ENCODE measurements at places on chromosomes 12 and 14. TPM values are rescaled to one million over a fixed set of nuclear protein-coding genes. Genes with fewer than 3 reads are reported as not detected.

The TMBIM4 gene
- polyA plus RNA-seq = 184 TPM

The MOK gene
- 20.5 TPM for polyA plus RNA-seq

DNA sequence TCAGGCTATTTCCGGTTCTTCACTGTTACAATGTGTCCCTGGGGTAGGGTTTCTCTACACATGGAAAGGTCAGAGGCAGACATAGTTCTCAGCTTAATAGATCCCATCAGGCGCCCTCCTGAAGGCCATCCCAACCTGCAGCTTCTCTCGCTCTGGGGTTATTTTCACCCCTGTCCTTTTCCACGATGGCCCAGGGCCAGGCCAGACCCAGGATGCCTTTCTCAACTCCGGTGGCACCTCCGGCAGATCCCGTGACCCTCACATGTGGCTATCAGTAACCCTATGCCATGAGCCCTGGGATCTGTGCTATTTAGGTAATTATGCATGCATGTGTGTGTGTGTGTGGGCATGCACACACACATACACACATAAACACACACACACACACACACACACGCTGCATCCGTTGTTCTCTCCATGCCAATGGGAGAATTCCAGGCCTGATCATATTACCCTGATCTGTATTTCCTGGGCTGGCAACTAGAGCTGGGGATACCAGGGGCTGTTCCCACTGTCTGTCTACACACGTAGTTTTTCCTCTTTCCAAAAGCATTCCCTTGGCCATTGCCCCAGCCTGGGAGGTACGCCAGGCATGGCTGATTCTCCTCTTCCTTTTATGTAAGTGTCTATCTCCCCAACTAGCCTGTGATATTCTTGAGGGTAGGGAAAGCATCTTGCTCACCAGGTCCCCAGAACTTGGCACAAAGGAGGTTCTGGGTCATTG, 51.2 kb upstream of the NOS1 start:
- DNase-seq = no peak

- DNase-seq = peak; percentile 31
Measured at GRCh38 chr14:54669721-54670561, 103.0 kb downstream of the SAMD4A start.

- no peak for DNase-seq
Measured at GRCh38 chr14:99774556-99775307, 18.5 kb upstream of the EML1 start.

DNA sequence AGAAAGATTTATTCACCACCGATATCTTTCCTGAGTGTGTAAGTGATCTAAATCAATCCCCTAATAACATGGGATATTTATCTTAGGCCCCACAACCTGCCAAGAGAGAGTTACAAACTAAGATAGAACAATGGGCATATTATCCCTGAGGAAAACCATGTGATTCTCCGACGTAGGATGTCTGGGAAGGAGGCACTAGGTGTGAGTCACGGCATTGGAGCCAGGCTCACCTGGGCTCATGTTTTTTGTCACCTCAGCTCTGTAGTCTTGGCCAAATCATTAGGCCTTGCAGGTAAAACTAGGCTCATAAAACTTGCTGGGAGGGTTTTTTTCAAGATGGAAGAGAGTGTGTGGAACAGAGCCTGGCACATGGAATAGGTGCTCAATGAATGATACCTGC, 129.7 kb upstream of the PLEKHG7 start:
- no peak for DNase-seq

DNA sequence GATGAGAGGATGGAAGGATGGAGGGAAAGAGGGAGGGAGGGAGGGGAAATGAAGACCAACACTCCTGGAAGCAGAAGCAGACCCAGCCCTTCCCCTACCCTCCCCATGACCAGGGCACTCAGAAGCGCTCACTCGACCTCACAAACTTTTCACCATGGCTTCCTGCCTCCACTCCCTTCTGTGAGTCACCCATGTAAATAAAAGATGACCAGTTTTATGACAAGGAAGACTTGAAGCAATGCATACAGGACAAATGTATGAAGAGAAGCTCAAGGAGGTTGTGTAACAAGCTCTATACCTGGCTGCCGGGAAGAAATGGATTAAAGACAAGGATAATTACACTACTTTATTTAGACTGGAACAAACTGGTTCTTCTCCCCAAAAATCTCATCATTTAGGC, 63.8 kb downstream of the CDC42BPB start:
- peak; percentile 24 for DNase-seq

DNA sequence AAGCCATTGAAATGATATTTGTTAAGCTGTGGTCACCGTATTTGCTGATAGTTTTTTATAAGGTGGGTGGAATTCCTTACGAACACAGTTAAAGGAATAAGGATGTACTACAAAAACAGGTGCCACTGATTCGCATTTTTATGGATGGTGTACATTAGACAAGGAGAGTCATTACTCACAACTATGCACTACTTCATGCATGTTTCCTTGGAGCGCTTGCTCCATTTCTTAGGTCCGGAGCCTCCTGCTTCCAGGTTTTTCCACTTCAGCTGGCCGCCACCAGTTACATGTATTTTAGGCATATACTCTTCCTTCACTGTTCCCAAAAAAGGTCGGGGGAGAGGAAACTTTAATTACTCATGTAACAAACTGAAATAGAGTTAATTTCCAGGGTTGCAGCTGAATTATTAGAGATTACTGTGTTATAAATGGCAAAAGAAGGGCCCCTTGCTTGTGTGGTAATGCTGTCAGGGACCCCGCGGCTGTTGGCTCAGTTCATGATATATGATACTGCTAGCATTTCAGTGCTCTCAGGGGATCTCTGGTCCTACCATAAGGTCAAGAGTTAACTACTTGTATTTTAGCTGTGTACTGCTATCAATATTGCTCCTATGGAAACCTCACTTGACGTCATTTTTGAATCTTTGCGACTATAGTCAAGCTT, 454.7 kb downstream of the NPAS3 start:
- DNase-seq = no peak

DNA sequence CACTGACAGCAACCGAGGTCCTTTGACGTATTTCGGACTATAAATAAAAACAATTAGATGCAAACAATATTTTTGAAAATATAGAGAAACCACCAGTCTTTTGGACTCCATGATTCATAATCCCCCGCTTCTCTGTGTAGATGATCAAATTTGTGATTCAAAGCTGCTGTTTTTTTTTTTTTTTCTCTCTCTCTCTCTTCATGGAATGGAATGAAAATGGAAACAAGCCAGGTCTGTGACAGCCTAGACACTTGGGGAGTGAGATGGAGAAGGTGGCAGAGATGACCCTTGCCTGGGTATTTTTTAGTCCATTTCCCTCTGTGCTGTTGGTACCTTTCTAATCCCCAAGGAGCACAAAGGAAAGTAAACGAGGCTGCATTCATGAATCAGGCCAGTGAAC, 248.5 kb downstream of the GLT1D1 start:
- DNase-seq = no peak

GRCh38 chr12:58420503-58420902, 479.1 kb downstream of the ATP23 start:
- DNase-seq = peak; percentile 90

GRCh38 chr12:128047266-128048060, 219.5 kb upstream of the TMEM132C start:
- DNase-seq = no peak

GRCh38 chr14:70888681-70889175, 18.5 kb upstream of the PCNX1 start:
- DNase-seq = no peak

- no peak for DNase-seq
Measured at GRCh38 chr12:34342048-34342447, 319.8 kb downstream of the ALG10 start.

- DNase-seq = no peak
Measured at GRCh38 chr12:57896434-57897201, 44.7 kb upstream of the ATP23 start.

- no peak for DNase-seq
Measured at GRCh38 chr12:12081836-12082497, 11.2 kb downstream of the BCL2L14 start.

GRCh38 chr12:66269757-66270383, 32.4 kb upstream of the HELB start:
- no peak for DNase-seq

DNA sequence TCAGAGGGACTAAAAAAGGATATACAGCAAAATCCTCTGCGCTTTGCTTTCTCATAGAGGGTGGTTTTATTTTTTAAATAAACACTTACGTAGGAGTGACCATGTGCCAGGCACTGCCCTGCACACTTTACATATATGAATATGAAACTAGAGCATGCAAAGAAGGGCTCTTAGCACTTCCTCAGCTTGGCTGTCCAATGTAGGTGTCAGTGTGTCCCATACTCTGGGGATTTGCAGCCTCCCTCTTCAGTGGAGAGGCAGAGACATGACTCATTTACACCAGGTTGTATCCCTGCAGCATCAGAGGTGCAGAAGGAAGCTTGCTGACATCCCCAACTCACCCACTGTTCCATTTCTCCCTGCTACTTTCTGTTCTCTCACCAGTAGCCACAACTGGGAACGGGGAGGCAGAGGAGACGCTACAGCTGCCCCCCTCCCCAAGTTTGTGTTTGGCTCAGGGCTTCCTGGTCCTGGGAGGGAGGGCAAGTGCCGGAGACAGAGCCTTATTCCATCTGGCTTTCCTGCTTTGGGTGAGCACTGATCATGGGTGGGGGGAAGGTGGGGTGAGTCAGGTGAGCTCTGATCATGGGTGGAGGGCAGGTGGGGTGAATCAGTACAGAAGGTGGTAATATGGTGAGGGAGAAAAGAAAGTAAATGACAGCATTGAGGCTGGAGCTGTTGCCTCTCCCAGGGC, 4.9 kb upstream of the KRT5 start:
- DNase-seq = no peak

DNA sequence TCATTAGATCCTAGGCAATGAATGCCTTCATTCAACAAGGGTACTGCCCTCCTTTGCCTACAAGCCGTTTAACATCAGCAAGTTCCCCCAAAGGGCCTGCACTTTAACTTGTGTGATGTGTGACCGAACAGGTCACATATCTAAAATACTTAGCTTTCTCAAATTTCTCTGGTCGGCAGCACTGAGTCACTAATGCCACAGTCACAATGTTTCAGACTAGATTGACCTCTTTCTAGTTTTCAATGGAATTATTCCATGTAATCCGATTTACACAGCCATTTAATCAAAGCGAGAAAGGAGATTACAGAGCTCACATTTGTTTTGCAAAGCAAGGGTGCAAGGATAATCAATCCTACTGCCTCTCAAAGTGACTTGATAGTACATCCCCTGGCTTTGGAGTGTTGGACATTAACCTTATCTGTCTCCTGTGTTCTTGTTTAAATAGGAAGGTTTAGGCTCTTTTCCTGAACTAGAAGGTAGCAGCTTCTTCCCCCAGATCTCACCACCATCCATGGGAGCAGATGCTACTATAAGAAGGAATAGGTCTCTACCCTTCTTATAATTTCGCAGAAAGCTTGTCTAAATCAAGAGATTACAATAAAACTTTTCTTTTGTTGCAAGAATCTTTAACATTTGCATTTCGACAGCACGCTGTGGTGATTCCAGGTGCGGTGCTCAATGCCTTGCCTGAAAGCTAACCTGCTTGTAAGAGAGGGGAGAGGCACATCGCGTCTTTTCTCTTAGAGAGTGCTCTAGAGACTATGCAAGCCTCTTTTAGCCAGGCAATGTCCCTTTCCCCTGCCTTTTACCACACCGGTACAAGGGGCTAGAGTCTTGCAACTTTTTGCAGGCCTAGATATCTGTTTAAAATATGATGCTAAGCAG, 1.8 kb downstream of the KITLG start:
- no peak for DNase-seq

DNA sequence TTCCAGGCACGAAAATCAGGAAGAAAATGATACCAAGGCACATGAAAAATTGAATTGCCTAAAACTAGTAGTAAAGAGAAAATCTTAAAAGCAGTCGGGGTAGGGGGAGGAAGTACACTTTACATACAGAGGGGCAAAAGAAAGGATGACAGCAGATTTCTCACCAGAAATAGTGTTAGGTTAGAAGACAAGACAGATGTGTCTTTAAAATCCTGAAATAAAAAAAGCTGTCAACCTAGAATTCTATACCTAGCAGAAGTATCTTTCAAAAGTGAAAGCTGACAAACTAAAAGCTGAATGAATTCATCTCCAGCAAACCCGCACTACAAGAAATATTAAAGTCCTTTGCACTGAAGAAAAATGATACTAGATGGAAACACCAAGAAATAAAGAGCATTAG, 280.4 kb downstream of the FOXN3 start:
- no peak for DNase-seq

DNA sequence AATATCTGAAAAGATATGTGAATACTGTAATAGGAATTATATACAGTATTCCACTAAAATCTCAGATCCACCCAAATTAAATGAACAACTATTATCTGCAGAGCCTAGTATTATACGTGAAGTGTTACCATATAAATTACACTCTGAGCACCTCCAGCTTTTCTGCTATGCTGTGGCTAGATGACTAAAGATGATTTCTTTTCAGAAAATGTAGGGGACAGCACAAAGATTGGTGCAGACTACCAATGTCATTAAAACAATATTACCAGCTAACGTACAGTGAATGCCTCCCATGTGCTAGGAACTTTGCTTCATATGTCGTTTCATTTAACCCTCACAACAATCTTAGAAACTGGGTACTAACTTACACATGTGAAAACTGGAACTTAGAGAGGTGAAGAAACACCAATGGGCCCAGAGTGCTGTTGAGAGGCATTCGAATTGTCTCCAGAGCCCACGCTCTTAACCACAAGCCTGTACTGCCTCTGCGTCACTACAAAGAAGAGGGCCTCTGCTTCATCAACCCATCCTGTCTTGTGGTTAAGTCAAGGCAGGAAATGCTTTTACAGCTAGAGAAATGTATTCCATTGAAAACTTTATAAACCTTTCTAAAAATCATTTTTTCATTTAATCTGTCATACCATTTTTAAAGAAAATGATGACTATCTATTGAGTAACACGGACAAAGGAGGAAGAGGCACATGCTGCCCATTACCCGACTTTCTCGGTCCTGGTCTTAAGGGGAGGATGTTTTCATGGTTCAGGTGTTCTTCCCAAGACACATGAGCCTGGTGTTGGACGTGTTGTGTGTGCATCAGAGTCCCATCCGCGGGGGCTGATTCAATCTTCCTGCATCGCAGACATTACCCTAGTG, 1.3 kb downstream of the GPR65 start:
- no peak for DNase-seq

DNA sequence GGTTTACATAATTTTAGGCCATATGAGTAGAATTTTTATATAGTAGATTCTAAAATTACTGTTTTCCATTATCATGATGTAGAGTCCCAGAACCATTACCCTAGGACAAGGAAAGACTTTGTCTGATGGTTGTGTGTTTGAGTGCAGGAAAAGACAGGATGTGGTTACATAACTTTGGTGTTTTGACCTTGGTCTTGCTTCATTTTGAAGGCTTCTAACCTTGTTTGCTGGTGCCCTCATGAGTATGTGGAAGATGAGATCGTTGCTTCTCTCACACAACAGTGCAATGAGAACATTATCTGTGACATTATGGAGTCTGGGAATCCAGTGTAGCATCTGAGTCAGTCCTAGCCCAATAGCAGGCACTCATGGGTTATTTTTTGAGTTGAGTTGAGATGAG, 106.2 kb downstream of the IGF1 start:
- DNase-seq = no peak

Measured in BJ (cell line).